ENCODE measurements at places on chromosomes 13 and 19.
A peak's percentile ranks its signal among the peaks of the same experiment; 100 is the strongest.

DNA sequence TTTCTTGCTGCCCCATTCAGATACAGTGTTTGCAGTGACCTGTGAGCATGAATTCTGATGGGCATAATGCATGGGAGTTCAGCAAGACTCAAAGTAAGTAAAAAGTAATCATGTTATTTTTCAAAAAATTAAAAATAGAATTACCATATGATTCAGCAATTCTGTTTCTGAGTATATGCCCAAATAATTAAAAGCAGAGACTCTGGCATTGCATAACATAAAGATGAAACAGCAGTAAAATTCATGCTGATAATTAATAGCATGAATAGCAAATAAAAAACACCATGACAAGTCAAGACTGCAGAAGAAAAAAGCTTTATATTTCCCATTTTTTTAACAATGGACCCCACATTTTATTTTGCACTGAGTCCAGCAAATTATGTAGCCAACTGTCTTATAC is 21.3 kb downstream of the RNF6 start:
- no peak for DNase-seq

GRCh38 chr19:1315470-1316166 is 29.9 kb downstream of the EFNA2 start:
- peak; percentile 81 for DNase-seq

DNA sequence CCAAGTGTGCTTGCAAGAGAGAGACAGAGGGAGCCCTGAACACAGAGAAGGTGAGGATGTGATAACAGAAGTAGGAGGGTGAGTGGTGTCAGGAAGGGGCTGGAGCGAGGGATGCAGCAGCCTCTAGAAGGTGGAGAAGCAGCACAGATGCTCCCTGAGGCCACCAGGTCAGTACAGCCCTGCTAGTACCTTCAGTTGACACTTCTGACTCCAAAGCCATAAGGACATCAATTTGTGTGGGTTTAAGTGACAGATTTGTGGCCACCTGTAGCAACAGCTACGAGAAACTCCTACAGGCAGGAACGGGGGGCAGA is 6.9 kb downstream of the ERICH4 start:
- no peak for DNase-seq

DNA sequence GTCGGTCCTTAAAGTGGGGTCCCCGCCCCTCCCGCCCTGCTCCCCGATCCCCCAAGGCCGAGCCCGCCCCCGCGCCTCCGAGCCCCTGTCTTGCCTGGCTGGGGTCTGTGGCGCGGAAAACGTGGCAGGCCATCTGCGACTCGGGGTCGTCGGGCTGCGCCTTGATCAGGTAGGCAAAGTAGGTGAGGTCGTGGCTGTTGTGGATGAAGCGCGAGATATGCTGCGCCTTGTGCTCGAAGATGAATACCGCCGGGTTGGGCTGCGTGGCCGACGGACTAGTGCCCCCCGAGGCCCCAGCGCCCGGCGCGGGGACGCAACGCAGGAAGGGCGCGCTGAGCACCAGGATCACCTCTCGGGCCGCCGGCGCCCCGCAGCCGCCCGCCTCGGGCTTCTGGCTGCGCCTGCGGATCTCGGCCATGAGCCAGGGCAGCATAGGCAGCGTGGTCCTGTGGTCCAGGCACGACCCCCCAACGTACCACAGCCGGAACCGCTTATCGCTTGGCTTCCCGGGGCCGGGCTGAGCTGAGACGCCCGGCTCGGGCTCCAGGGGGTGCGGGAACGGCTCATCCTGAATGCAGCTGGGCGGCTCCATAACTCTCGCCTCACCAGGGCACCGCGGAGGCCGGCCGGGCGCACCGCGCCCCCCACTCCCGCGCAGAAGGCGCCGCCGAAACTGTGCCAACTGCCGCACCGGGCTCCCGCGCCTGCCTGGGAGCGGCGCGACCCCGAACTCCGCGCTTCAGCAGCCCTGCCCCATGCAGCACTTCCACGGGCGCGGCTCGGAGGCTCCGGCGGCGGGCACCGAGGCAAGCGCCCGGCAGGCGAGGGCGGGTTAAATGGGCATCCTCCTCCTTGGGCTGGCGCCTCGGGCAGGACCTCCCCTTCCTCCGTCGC is 546 bp downstream of the TBC1D4 start:
- DNase-seq: peak; percentile 34

- DNase-seq: peak; percentile 47
Measured at GRCh38 chr19:21202865-21203494, 61.1 kb downstream of the ZNF431 start.

GRCh38 chr19:14479975-14480699 is 5.0 kb upstream of the PTGER1 start:
- peak; percentile 51 for DNase-seq

- no peak for DNase-seq
Measured at GRCh38 chr13:61021838-61022237, 393.8 kb downstream of the PCDH20 start.

GRCh38 chr13:33262997-33263396 is 22.6 kb downstream of the STARD13 start:
- DNase-seq: no peak

DNA sequence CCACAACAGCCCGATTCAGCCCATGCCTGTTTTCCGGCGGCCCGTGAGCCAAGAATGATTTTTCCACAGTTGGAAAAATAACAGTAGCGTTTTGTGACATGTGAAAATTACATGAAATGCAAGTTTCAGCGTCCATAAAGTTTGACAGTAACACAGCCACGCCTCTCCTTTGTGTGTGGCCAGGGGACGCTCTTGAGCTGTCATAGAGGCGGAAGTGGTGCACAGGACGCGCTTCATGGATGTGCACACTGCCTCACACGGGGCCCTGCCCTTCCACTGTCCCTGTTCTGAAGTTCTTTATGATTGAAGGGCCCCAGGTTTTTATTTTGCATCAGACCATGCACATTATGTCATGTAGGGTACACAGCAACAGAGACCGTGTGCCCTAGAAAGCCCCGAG is 12.4 kb upstream of the ELAVL1 start:
- DNase-seq: no peak

- no peak for DNase-seq
Measured at GRCh38 chr13:110340812-110341444, 33.8 kb downstream of the COL4A2 start.

DNA sequence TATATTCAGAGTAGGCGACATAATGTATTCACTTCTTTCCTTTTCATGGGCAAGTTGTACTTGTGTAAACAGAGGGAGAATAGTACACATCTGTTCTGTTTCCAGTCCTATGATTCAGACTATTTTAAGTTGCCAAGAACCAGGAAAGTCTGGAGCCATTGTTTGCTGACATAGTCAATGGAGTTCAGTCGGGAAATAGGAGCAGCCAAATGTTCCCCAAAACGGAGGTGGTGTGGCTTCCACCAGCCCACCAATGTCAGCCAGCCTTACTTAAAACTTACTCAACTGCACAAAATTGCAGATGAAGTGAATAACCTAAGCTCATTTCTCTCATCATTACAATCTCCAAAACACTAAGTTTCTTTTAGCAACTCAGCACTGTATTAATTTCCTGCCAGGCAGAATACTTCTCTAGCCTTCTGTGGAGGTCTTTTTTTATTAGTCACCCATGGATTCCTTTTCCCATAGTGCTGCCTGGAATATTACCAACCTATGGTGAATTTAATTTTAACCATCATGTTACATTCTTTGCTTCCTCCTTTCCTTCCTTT is 22.3 kb upstream of the CSNK1A1L start:
- DNase-seq: peak; percentile 66

GRCh38 chr19:31149441-31149941 is 199.7 kb downstream of the TSHZ3 start:
- DNase-seq: peak; percentile 83

DNA sequence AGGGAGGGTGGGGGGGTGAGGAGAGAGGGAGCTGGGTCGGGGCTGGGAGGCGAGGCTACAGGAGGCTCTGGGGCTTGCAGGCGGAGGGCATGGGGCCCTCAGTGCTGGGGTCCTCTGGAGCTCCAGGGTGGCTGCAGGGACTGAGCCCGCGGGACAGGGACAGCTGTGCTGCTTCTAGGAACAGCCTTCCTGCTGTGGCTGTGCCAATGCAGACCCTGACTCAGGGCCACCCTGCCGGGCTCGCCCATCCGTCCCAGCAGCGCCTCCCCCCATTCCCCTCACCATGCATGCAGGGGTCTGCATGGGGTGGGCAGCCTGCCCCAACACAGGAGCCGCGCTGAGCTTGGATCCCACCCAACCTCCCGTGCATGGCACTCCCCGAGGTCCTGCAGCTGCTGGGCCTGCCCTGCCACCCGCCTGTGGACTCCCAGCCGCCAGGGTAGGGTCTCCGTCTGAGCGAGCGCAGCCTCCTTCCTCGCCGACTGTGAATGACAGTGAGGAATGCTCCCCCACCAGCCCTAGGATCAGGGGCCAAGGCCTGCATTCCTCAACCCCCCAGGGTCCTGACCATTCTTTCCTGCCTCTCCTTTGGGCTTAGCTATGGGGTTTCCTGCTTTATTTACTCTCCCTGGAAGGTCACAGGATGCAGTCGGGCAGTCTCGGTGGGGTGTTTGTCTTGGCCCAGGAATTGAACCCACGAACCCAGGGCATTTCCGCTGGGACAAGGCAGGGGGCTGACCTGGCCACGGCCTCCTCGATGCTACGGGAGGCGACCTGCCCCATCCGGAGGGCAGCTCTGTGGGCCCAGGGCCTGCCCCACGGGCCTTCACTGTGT is 23.4 kb downstream of the CEBPG start:
- no peak for DNase-seq

DNA sequence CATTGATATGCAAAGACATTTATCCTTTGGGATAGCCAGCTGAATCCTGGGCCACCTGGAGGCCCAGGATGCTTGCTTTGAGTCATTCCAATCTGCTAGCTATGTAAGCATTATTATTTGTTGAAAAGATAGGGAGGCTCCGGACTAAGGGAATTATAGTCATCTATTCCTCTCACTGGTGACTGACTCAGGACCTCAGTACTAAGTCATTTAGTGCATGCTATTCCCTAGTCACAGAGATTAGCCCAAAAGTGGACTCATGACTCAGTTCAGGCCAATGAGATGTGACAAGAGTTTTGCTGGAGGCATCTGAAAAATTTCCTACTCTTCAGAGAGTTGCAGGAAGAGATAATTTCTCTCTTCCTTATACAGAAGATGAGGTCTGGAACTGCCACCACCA is 67.9 kb upstream of the ITM2B start:
- no peak for DNase-seq

DNA sequence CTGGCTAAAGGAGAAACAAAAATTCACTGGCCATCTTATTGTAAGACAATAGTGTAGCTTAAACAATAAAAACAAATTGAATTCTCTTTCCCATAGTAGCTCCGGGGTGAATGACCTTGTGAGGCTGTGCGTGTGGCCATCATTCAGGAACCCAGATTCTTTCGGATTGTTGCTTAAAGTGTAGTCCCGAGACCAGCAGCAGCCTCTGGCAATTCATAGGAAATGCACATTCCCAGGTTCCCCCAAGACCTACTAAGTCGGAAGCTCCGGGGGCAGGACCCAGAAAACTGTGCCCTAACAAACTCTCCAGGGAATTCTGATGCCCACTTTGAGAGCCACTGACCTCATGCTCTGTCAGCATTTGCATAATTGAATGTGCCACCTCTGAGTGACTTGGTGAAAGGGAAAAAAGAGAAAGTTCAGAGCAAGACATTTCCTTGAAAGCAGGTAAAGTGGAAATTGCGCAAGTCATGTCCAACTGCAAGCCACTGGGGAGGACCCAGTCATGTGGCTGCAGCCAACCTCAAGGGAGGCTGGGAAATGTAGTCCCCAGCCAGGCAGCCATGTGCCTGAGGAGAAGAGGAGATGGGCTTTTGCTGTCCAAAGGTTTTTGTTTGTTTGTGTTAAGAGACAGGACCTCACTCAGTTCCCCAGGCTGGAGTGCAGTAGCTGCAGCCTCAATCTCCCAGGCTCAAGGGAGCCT is 50.7 kb upstream of the PNMA8B start:
- peak; percentile 46 for DNase-seq

DNA sequence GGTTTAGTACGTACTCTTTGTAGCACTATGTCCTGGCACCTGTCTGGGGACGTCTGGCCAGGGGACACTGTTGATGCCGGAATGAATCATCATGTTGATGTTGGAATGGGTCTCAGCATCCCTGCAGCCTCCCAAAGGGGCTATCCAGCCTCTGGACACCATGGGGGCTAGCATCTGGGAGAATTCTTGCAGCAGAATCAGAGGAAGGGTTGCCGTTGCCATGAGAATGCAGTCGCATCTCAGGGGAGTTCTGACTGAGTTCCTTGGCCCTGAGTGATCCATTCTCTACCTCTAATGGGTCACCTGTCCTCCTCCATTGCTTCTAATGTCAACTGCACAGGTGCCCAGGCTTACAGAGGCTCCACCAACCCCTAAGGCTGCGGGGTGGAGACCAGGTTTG is 129.1 kb downstream of the UQCRFS1 start:
- DNase-seq: no peak

- no peak for DNase-seq
Measured at GRCh38 chr19:13492128-13492527, 14.2 kb downstream of the CACNA1A start.

DNA sequence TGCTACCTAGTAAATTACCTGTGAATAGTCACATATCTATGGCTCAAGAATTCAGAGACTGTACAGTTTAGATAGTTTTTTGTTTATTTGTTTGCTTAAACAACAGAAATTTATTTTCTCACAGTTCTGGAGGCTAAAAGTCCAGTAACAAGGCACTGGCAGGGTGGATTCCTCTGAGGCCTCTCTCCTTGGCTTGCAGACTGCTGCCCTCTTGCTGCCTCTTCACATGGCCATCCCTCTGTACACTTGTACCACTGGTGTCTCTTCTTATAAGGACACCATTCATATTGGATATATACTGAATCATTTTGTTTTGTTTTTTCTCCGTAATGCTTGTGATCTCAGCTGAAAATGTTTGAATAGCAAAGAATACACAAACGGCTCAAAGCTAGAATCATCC is 56.4 kb upstream of the MIR17HG start:
- DNase-seq: no peak

- DNase-seq: no peak
Measured at GRCh38 chr13:36789061-36789460, 30.0 kb upstream of the RFXAP start.

DNA sequence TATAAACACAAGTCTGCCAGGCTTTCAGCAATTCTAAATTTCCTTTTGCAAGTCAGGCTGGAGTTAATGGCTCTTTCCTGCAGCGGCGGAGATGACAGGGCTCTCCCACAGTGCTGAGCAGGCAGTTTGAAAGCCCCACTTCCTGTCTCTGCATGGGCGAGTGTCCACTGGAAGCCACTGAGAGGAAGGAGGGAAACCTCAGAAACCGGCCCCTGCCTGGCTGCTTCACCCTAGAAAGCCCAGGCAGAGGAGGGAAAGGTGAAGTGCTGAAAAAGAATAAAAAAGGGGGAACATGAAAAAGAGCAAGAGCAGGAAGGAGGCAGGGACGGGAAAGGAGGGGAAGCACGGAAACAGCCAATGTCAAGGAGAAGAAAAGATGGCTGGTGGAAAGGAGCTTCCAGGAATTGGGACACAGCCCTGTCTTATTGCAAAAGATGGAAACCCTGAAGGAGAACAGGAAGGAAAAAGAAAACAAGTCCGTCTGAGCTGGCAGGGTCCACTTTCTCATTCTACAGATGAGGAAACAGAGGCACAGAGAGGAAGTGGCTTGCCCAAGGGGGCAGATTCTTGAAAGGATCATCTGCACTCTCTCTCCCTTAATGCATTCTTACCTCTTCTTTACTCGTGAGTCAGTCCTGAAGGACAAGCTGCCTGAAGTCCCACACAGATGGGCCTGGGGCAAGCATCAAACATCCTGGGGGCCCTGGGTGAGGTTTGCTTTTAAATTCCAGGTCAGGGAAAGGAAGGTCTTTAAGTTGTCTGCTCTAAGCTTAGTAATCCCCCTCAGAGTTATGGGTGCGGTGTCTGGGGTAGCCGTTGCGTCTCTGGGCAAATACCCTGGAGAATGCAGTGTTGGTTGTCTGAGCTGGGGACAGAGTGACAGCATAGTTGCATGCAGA is 38.8 kb upstream of the ALOX5AP start:
- no peak for DNase-seq

- DNase-seq: no peak
Measured at GRCh38 chr19:47377208-47377701, 28.1 kb downstream of the DHX34 start.

GRCh38 chr13:42258747-42259146 is 13.2 kb upstream of the AKAP11 start:
- DNase-seq: no peak
